ENCODE measurements at places on chromosomes 3 and 15. TPM values are rescaled to one million over a fixed set of nuclear protein-coding genes. Genes with fewer than 3 reads are reported as not detected.

BAHD1 gene
- 26.9 TPM for total RNA-seq

- H3K27ac ChIP-seq: no peak overlapping the region
- no peak for DNase-seq
- H3K27me3 ChIP-seq: no peaks in the 10 kb centered on the region
- no peaks in the 10 kb centered on the region for H3K36me3 ChIP-seq
Measured at GRCh38 chr3:157650172-157650571, 147.0 kb upstream of the VEPH1 start.

EOMES gene
- total RNA-seq: 30.7 TPM

ARGFX gene
- total RNA-seq: not detected
